ENCODE measurements at places on chromosomes 5 and 9.

DNA sequence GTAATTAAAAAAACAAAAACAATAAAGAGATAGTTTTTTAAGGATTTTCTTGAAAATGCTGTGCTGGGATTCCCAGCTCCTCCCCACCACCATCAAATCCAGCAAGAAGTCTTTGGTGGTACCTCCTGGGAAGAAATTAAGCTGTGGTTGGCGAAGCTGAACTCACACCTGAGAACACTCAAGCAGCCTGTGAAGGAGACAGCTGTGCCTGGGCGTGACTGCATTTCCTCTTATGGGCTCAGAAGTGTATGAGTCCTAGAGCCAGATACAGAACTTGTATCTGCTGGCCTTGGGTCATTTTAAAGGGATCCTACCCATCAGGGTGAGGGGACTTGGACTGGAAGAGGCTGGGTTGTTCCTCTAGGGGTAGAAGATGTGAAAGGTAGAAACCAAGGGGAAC is 561.2 kb upstream of the SGCD start:
- DNase-seq = no peak

GRCh38 chr9:19947996-19948395 is 159.2 kb upstream of the SLC24A2 start:
- DNase-seq = no peak

GRCh38 chr9:137266585-137267453 is 10.7 kb upstream of the TOR4A start:
- no peak for DNase-seq

DNA sequence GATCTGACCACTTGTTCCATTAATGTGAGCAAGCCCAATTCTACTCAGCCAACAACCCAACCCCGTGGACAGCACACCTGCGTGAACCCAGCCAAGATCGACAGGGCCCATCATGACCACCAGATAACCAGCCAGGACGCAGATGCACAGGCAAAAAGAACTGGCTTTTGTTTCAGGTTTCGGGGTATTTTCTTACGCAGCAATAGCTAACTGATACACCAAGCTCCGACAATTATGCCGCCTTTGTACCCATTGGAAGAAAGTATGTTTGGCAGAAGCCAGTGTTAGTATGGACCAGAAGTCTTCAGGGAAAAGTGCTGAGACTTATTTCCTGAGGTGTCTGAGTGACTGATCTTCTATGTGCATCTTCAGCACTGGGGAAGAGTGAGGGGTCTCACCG is 6.0 kb upstream of the ADAMTS16 start:
- DNase-seq = no peak

- DNase-seq = no peak
Measured at GRCh38 chr9:20552874-20553557, 69.3 kb downstream of the MLLT3 start.

GRCh38 chr5:31106278-31106677 is 87.2 kb upstream of the CDH6 start:
- no peak for DNase-seq

DNA sequence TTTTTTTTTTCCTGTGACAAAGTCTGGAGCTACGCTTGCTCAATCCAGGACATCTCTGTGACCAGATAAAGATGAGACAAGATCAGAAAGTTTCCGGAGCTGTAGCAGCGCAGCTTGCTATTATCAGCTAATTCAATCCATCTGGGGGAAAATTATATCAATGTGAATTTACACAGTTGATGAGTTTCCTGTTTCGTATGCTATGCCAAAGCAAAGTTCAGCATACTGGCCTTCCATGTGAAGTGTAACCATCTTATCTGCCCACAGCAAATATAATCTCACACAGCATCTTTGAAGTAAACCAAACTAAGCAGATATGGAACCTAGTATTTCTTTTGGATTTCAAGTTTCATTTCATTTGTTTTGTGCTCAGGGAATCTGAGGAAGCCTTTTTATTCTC is 1767.7 kb downstream of the EFNA5 start:
- DNase-seq = no peak

DNA sequence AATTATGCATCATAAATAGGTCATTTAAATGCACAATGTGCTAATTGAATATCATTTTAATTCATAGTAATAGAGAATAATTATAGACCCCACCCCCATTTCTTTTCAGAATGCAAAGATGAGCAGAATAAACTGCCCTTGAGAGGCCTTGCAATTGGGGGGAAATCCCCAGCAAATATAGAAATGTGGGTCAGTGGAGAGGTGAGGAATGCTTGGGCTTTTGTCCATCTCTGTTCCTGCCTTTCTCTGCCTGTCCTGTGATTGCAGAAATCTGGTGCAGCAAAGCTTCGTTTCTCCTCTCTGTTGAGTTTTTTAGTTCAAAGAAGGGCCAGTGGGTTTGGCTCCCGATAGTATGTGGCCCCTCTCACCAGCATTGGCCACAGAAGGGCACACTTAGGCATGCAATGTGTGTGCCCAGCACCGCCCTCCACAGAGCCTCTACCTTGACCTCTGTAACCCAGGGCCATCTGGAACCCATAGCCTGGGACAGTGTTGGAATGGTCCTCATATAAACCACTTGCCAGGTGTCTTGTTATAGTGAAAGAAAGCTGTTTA is 164.2 kb downstream of the SEMA6A start:
- no peak for DNase-seq

GRCh38 chr9:89996773-89997172 is 392.0 kb downstream of the GADD45G start:
- DNase-seq = no peak

DNA sequence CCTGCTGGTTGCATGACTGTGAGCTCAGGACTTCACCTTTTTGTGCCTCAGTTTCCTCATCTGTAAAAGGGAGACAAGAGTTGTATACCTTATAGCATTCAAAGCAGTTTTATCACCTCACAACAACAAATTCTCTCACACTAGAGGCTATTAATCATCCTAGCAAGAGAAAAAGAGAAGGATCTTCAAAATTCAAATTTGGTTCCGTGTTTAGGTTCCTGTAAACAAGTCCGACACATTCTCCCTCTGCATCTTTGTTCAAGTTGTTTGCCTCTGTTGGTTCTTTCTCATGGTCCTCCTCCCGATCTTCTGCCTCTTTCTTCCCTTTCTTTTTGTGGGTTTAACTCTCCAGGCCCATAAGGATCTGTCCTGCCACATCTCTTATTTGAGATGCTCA is 218.0 kb downstream of the PIK3R1 start:
- no peak for DNase-seq

DNA sequence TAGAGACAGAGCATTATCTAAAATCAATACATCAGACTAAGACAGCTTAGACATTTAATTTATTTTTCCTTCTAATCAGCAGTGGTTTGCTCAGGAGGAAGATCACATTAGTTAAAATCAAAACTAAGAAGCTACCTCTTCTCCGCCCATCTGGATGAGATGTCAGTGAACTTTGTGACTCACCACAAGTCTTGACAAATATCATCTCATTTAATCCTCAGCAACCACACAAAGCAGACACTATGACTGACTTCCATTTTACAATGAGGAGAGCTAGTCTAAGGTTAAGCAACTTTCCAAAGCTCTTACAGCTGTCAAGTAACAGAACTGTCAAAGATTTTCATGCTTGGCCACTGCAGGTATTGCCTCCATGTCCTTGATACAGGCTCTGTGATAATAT is 289.5 kb downstream of the DEPDC1B start:
- no peak for DNase-seq

DNA sequence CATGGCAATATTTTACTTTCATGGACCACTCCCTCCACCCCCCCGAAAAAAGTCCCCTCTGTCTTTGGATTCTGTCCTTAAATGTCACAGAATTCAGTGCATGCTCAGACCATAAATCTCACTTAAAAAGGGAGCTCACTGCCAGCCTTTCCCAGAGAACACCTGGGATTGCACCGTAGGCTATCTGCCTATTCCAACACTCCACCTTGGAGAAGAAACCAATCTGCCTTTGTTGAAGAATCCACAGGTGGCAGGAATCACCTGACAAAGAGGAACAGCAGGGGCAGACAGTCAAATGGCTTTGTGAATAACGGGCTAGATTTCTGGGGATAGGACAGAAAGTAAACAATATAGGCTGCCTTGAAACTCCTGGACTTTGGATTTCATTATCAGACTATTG is 306.7 kb upstream of the BRINP1 start:
- DNase-seq = no peak

- no peak for DNase-seq
Measured at GRCh38 chr5:124279146-124279876, 467.1 kb downstream of the ZNF608 start.

DNA sequence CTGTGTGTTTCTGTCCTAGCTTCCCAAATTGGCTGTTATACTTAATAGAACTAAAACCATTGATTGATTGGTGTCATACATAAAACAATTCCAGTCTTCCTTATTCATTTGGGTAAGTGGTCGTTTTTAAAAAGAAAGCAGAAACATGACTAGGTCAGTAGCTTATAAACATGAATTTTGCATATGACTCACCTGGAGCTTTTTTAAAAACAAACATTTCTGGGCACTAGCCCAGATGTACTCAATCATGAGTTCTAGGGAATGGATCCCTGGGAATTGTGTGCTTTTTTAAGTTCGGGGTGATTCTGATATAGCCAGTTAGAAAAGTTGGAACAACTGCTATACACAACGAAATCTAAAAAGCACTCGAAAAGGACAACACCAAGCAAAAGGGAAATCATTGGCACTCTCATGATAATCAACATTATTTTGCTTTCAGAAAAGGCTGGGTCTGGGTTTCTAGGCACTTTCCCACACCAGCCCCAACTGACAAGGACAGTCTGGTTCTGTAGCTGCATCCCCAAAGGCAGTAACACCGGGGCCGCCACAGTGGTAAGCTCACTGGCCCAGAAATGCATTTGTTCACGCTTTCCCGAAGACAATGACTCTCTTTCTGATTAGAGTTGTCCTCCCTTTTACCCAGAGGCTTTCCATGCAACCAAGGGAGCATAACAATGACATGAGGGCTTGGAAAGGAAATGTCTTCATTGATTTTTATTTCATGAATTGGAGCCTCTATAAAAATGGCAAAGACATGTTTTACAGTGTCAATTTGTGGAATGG is 664.9 kb upstream of the WWC1 start:
- DNase-seq = no peak

GRCh38 chr5:82422001-82422740 is 144.0 kb upstream of the RPS23 start:
- DNase-seq = no peak

GRCh38 chr5:93782978-93783377 is 41.6 kb upstream of the POU5F2 start:
- DNase-seq = no peak

DNA sequence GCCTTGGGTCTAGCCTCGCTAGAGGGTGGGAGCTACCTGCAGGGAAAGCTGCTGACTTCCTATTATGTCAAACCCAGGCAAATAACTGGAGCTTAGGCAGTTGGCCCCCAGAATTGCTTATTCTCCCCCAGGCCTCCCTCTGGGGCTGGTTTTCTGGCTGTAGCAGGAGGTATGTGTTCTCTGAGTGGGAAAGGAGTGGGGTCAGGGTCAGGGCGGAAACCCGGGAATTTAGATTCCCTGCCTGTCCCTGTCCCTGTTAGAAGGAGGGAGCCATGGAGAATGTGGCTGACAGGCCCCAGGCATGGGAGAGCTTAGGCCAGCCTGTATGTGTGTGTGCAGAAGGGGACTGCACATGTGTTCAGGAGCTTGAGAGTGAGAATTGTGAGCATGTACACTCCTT is 13.6 kb upstream of the CXXC5 start:
- no peak for DNase-seq

DNA sequence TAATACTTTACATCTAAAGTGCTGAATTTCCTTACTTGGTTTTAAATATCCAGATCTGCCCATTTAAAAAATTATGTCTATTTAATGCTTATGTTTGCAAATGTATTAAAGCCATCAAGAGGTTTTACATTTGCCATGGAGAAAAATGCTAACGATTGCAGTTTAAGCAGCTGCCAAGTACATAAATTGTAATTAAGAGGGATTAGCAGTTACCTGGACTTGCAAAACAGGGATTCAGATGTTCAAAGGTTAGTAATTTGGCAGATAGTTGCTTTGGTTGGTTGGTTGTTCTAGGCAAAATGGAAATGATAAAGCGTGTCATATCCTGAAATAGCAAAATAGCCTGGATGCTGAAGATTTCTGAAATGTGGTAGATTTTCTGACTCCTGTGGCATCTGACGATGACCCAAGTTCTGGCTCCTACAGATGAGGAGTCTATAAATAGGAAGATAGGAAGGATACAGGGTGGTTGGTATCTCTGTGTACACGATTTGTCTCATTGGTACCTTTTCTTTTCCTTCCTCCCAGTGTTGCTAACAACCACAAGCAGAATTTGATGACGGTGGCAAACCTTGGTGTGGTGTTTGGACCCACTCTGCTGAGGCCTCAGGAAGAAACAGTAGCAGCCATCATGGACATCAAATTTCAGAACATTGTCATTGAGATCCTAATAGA is 282.9 kb downstream of the NR3C1 start:
- peak; percentile 7 for DNase-seq

DNA sequence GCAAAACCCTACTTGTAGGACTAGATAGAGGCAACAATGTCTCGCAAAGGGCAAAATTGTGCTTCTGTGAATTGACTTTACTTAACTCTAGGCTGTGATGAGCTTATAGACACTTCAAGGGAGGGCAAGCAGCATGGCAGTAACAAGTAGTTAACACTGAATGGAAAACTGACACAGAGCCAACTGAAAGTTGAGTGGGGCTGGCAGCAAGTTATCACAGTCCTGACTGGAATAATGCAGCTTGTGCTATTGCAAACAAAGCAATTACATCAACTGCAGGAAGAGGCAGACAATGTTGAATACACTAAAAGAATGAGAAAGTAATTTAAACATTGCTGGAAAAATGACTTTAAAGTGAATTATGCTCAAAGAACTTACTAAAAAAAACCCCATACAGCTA is 62.2 kb downstream of the RNF38 start:
- no peak for DNase-seq

GRCh38 chr5:163360656-163361055 is 76.7 kb upstream of the CCNG1 start:
- DNase-seq = no peak

DNA sequence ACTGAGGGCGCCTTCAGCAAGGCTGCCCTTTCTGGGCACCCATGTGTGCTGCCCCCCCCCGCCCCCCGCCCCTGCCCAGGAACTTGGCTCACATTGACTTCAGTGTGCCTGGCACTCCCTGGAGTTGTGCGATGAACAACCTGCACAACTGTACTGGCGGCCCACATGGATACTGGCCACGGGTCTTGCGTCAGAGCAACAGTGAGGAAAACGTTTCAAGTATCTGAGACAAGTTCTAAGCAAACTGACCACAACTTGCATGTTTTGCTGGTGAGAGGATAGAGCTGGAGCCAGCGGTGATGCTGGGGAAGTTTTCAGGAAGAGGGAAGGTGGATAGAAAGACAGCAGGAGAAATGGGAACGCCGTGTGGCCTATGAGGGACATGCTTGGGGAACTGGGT is 45.4 kb downstream of the HABP4 start:
- no peak for DNase-seq

DNA sequence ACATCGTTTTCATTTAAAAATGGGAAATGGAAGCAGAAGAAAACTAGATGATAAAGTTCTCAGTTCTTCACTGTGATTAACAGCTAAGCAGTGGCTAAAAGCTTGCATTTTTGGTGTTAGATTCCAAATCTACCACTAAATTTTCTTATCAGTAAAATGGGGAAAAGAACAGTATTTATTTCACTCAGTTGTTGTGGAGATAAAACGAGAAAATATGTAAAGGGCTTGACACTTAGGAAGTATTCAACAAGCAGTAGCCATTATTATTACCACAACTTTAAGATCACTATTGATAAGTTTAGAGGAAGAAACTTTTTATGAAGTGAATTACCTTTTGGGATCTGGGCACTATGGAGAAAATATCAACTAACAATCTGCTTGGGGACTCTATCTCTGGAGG is 4.5 kb downstream of the STOM start:
- no peak for DNase-seq
